Activated T-cell treated with anti-CD3 and anti-CD28 coated beads for 48 hours (primary cell): ENCODE measurements at places on chromosomes 2 and 18.

DNA sequence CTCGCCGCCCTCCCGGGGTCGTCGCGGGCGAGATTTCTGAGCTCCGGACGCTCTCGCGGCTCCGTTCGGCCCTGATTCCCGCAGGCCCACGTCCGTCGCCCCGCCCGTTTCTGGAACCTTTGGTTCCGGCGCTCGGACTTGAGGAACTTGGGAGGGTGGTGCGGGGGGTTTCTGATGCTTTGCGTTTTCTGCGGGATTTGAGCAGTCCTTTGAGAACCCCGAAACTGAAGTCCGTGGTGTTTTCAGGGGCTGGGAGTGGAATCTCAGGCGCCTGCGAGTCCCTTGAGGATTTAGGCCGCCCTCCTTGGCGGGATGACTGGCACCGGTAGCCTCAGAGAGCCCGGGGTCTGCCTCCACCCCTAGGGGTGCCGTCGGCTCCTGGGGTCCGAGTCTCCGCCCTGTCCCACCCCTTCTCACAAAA, 336 bp downstream of the THNSL2 start:
- peak; percentile 5 for DNase-seq

- DNase-seq: no peak
Observed at GRCh38 chr2:42927334-42928160, 135.2 kb upstream of the HAAO start.

DNA sequence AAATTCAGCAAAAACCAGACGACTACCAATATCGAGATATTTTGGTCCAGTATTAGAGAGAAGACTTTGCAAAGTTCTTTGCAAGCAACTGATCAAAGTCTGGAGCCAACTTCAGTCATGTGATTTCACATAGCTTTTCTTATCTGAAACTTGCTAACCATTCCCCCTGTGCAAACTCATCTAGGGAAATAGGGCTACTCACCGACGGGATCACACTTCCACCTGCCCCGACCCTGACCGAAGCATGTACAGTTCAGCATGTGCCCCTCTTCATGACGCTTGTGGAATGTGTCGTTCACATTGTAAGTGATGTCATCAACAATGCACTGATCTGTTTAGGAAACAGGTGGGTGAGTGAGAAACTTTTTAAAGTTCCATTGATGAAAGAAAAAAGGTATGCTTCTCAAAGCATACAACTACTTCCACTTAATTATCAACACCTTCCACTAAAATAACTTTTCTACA, 15.4 kb downstream of the FN1 start:
- DNase-seq: no peak

- DNase-seq: no peak
Observed at GRCh38 chr2:217912098-217913024, 90.4 kb downstream of the TNS1 start.

DNA sequence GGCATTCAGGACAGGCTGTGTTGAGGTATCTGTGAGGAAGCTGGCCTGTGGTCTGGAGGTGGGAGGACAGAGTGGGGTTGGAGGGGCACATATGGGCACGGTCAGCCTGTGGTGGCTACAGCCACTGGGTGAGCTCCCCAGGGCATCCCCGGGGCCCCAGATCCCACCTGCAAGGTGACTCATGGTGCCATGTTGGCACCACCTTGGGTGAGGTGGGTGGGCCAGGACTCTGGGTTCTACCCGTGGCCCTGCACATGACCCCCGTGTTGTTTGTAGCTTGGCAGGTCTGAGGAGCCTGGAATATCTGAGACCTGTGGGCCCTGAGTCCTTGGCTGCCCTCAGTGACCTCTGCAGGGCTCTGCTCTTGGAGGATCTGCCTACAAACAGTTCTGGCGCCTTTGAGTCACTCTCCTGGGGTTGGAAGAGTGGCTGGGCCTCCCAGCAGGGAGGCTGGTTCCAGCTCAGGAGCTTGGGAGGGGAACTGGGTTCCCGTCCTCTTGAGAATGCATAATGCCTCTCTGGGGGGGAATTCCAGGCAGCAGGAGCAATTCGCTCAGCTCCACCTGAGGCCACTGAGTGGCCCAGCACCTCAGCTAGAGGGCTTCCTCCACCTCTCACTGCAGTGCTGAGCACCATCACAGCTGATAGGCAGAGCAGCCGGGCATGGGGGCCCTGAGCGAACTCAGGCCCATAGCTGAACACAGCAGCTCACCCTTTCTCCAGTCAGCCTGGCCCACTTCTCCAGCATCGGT, 105.1 kb downstream of the DYSF start:
- DNase-seq: no peak

GRCh38 chr2:100247256-100248043, 74.9 kb downstream of the LONRF2 start:
- no peak for DNase-seq

DNA sequence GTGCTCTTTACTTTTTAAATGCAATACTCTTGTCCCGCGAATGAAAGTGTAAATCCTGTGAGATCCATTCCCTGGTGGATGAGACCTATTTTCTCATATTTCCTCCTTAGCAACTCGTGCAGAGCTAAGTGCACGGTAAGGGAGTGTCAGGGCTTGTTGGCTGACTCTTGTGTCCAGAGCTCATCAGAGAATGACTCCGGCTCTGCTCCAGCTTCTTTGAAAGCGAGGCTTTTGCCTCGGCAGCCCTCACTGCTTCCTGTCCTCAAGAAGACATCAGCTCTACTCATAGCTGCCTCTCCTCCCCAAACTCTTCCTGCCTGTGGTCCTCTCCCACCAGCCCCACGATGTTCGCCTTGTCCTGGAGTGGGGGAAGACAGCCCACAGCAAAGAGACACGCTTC, 70.7 kb downstream of the LIPG start:
- DNase-seq: no peak

DNA sequence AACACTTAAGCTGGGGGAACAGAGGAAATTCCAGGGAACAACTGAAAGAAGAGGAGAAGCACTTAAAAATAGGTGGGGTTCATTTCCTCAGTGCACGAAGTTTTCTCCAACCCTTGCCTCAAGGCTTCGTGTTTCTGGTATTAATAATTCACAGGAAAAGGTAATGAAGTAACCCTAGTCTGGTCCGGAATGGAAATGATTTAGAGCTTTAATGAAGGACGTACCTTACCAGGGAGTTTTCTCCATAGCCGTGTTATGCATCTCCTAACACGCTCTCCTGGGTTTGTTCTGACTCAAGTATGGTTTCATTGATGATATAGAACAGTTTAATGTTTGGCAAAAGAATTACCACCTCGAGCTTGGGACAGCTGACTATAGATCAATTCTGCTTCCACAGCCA, 214.2 kb downstream of the MTX2 start:
- DNase-seq: no peak

- no peak for DNase-seq
Observed at GRCh38 chr2:48452108-48452507, 77.8 kb upstream of the STON1 start.
